Stimulated activated CD8-positive, alpha-beta memory T cell treated with anti-CD3 and anti-CD28 coated beads, Interleukin-15, amount 100 ng/mL, for 24 hours (primary cell): ENCODE measurements at places on chromosomes 5 and 9.

- DNase-seq = no peak
These were observed 44.2 kb downstream of the FAXDC2 start for GRCh38 chr5:154806176-154806575.

DNA sequence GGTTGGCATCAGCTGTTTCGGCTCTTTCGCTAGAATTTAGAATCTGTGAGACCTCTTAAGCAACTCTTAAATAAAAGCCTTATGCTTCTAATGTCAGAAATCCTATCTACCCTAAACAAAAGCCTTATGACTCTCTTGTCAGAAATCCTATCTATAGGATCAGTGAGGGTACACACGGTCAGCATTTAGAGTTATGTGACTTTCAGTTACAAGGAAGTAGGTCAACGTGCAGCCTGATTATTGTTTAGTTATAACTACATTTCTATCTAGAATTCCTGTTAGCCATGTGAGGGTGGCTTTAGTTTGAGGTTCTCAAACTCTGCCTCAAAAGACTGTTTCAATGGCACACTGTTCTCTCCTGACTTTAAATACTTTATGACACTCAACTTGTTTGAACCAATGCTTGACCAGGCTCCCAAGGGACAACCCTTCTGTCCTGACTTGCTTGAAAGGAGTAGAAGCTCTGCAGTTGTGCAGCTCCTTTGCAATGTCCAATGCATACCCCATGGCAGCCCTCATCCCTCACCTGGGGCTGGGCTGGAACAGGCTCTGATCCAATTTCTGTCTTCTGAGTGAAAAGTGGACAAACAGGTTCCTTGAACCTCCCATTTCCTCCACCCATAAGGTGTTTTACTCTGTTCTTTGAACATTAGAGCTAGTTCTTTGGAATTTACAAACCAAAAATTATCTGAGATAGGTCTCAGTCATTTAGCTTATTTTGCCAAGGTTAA lies 251.6 kb upstream of the PIK3R1 start:
- no peak for DNase-seq

- DNase-seq = no peak
These were observed 58.8 kb downstream of the MROH2B start for GRCh38 chr5:41012318-41012717.

- DNase-seq = no peak
These were observed 94.4 kb upstream of the IL6ST start for GRCh38 chr5:56088967-56089829.

DNA sequence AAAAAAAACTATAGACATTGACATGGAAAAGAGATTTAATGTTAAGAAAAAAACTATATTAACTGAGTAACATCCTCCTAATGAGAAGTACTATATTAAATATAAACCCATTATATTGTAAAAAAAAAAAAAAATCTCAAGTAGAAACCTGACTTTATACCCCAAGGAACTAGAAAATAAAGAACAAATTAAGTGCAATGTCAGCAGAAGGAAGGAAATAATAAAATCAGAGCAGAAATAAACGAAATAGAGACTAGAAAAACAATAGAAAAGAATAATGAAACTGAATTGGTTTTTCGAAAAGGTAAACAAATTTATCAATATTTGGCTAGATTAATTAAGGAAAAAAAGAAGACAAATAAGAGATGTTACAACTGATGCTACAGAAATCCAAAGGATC lies 329.1 kb upstream of the ZNF608 start:
- DNase-seq = no peak

GRCh38 chr5:54717870-54718269 lies 200.3 kb downstream of the SNX18 start:
- no peak for DNase-seq

GRCh38 chr9:86978413-86978812 lies 31.1 kb upstream of the GAS1 start:
- no peak for DNase-seq

GRCh38 chr9:18208166-18209059 lies 265.5 kb upstream of the ADAMTSL1 start:
- DNase-seq = no peak

- DNase-seq = no peak
These were observed 128.8 kb upstream of the MAP3K1 start for GRCh38 chr5:56686337-56687195.

- no peak for DNase-seq
These were observed 30.4 kb downstream of the CSF2 start for GRCh38 chr5:132103969-132104391.

GRCh38 chr5:176521699-176522263 lies 15.4 kb downstream of the RNF44 start:
- DNase-seq = no peak

DNA sequence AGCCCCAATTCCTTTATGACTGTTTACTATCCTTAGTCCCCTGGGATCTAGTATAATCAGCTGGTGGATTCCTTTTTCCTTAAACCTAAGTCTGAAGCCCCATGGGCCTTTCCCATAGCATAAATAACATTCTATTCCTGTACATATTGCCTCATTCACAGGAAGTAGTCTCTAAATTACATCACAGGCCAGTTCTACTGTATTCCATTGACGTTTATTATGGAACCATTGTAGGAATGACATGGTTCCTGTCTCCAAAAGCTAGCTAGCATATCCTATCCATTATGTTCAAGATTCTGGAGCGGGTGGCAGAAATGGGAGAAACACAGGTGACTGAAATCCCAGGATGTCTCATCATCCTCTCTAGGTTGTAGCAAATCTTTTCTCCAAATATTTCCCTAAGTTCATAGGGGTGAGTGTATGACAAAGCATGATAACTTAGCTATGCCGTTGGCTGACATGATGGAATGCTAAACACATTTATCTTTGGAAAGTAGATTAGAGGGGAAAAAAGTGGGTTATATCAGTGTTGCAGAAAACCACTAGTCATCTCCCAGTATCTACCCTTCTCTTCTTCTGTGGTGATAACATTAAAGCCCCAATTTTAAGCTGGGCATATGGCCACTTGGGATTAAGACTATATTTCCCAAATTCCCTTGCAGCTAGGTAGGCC lies 140.1 kb downstream of the FGF1 start:
- DNase-seq = no peak

DNA sequence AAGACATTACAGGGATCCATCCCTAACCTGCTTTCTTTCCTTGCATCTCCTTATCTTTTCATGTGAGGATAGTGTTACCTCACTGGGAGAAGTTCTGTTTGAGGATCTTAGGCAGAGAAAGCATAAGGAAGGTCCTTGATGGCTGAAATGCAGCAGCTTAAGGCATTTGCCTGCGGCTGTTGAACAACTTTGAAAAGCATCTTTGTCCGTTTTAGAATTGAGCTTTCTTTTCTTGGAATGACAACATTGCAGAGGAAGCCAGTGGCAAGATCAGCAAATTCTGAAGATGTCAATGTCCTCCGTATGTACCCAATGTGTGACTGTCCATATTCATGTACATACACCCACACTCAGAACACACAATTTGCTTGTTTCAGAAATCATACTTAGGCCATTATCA lies 436.2 kb downstream of the GABRG2 start:
- no peak for DNase-seq

DNA sequence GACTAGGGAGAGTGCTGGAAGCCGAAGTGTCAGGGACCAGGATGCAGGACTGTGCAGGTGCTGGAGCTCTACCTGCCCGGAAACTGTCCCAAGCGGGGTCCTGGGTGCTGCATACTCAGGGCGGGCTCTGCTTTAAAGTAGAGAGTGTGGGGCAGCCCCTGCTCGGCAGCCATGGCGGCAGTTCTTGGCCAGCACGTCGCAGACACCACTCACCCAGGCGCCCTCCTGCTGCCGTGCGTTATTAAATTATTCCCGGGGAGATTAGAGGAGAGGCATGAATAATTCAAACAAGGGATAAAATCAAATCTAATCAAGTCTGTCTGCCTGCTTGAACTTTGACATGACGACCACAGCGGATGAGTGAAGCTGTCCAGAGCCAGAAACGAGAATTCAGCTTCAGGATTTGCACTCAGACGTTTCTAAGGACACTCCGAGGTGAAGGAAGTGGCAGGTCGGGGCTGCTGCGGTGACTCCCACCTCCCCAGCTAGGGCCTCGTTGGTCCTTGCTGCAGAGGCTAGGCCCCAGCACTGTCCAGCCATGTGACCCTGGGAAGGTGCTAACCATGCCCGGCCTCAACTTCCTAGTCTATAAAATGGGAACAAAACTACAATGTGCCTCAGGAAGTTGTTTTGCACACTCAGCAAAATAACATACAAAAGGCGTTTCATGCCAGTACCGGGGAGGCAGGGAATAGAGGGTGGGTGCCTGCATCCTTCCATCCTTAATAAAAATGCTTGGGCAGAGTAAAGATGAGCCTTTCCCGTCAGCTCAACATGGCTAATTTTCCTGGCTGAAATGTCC lies 91.3 kb upstream of the ADAMTS2 start:
- no peak for DNase-seq

DNA sequence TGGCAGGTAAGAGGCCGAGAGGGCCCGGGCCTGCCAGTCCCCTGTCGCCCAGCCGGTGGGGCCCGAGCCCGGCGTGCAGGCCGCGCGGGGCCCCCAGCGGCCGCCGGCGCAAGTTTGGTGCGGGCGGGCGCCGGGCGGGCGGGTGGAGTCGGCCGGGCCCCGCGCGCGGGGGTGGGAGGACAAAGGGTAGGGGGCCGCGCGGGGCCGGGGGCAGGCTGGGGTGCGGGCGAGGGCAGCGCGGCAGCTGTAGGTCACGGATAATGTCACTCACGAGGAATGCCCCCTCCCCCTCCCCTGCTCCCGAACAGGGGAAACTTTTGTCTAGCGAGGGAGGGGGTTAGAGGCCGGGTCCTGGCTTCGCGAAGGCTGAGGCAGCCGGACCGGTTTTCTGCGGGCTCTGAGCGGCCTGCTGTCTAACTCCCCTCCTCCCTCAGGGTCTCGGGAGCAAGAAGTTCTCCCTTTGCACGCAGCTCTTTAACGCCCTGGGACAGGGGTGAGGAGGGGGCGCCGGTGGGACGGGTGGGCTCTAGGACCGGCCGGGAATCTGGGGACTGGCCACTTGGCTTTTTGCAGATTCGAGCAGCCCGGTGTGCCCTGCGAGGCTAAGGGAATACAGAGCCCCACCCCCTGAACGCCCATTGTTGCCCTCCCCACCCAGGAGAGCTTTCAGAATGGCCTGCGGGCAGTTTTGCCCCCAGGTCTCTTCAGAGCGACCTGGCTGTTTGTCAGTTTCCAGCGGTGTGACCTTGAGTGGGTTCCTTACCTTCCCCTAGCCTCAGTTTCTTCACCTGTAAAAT lies 21.3 kb upstream of the NDST1 start:
- peak; percentile 10 for DNase-seq

- no peak for DNase-seq
These were observed 1.0 kb upstream of the SAP30L start for GRCh38 chr5:154444556-154445421.

GRCh38 chr9:17810728-17811571 lies 232.1 kb downstream of the SH3GL2 start:
- DNase-seq = no peak

DNA sequence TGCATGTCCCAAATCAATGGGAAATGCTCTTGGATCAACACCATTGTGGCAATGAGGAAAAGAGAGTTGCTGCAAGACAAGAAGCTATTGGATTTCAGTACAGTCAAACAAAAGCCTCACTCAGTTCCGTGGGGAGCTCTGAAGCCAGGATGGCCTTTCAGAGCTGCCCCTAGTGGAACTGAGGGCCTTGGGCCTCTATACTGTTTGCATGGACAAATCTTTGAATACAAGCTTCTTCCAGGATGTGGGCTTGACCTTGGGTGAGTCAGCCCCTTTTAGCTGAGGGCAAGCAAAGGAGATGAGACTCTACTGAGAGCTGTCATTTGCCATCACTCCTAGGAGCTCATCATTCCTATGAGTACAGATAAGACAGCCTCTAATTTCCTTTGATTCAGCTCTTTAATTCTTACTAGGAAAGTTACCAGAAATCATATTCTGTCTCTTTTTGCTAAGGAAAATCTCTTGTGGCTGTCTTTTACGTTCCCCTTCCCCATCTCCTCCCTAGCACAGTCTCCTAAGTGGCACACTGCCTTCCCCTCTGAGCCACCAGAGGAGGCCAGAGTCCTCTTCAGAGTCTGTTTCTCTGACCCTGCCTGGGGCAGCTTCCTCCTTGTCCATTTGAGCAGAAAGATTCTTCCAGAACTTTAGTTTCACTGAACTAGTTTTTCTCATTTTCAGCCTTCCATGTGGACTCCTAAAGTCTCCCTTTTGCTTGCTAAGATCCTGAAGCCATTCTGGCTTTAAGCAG lies 168.8 kb upstream of the POC5 start:
- DNase-seq = no peak

DNA sequence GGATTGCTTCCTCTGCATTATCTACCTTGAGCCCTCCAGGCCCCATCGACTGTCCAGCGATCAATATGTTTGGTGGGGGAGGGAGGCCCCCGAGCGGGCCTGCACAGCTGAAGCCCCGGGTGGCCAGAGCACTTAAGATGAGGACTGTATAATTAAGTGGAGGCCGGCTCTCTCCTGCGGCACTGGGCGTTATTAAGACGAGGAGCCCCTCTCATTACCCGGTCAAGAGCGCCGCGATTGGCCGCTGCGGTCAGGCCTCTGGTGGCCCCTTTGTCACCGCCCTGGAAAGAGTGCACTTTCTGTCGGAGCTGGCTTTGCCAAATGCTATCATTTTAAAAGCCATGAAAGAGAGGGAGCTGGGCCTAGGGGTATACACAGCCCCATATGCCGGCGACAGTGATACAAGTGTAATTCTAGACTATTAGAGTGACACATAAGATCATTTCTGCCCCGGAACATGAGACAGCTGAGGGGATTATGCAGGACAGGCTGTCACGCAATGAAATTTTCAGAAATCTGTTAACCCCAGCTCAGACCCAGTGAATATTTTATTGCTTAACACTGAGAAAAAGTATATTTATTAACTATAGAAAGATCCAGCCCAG lies 106.3 kb upstream of the IRX1 start:
- DNase-seq = no peak

- DNase-seq = no peak
These were observed 69.9 kb downstream of the LRSAM1 start for GRCh38 chr9:127520941-127521918.

GRCh38 chr9:28810388-28811075 lies 1237.3 kb upstream of the C9orf72 start:
- no peak for DNase-seq

- DNase-seq = no peak
These were observed 12.8 kb upstream of the SRP19 start for GRCh38 chr5:112848116-112848811.

DNA sequence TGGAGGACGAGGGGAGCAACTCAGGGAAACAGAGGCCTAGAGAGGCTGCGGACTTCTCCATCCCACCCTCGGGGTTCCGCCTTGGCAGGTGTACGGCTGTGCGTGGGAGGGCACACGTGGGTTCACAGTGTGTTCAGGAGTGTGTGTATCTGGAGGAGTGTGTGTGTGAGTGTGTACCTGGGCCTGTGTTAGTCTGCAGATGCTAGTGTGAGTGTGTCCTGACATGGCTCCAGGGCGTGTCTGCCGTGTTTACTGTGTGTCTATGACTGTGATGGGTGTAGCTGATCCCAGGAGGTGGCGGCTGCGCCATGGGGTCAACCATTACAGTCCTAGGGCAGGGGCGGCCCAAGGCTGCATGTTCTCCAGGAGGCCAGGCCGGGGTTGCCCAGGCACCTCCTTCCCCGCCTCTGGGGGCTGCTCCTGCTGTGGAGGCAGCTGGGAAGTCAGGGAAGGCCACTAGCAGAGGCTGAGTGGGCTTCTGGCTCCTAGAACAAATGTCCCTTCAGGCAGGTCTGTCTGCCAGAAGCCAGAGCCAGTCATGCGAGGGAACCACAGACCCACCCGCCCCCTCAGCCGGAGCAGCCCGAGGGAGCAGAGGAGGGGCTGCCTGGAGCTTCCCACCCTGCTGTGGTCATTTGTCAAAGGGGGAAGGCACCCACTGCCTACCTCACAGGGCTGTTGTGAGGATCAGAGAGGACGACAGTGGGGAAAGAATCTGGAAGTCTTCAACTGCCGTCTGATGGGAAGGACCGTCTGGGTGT lies 21.4 kb downstream of the CRB2 start:
- no peak for DNase-seq
